H4 (cell line): ENCODE measurements at places on chromosomes 5 and 9. TPM values are rescaled to one million over a fixed set of nuclear protein-coding genes. Genes with fewer than 3 reads are reported as not detected.

The SUB1 gene
- total RNA-seq = 536 and 602 TPM in 2 replicates

GRCh38 chr5:55584398-55585205 lies 49.8 kb upstream of the PLPP1 start:
- DNase-seq = no peak

GRCh38 chr5:113806250-113806649 lies 292.8 kb downstream of the YTHDC2 start:
- DNase-seq = peak; percentile 43

- DNase-seq = no peak
Measured at GRCh38 chr9:27703216-27703980, 130.1 kb upstream of the C9orf72 start.
